ENCODE measurements at places on chromosomes 13 and 19.

DNA sequence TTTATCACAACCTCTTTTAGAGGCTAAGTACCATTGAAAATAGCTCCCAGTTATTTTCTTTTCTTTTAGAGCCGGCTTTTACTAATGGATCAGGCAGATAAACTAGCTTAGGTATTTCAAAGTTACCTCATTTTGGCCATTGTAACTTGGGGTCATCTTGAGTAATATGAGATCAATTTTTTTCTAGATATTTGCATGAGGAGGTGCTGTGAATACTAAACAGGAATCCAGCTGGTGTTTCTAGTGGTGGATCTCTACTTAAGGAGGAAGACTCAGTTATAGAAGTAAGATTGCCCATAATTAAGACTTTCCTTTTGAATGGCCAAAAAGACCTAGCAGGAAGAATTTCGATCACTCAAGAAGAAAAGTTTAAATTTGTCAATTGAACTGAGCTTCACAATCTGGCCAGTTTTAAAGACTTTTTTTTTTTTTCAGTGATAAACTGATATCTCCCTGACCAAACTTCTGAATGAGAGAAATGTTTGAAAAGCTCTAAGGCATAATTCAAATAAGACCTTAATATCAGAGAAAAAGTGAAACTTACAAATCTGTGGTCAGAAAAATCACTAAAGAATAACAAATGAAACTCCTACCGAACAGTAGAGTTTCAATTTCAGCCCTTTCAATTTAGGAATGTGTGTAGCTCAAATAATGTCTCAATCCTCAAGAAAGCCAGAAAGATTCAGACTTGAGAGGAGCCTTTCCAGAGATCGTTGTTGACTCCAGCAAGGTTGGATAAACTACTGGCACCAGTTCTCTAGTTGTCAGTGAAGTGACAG lies 11.6 kb upstream of the NAA16 start:
- no peak for DNase-seq

- no peak for DNase-seq
Observed at GRCh38 chr13:42384265-42384664, 112.3 kb downstream of the AKAP11 start.

GRCh38 chr19:872266-872951 lies 12.9 kb downstream of the CFD start:
- peak; percentile 87 for DNase-seq

- peak; percentile 79 for DNase-seq
Observed at GRCh38 chr19:5961969-5962945, 15.7 kb downstream of the RANBP3 start.

DNA sequence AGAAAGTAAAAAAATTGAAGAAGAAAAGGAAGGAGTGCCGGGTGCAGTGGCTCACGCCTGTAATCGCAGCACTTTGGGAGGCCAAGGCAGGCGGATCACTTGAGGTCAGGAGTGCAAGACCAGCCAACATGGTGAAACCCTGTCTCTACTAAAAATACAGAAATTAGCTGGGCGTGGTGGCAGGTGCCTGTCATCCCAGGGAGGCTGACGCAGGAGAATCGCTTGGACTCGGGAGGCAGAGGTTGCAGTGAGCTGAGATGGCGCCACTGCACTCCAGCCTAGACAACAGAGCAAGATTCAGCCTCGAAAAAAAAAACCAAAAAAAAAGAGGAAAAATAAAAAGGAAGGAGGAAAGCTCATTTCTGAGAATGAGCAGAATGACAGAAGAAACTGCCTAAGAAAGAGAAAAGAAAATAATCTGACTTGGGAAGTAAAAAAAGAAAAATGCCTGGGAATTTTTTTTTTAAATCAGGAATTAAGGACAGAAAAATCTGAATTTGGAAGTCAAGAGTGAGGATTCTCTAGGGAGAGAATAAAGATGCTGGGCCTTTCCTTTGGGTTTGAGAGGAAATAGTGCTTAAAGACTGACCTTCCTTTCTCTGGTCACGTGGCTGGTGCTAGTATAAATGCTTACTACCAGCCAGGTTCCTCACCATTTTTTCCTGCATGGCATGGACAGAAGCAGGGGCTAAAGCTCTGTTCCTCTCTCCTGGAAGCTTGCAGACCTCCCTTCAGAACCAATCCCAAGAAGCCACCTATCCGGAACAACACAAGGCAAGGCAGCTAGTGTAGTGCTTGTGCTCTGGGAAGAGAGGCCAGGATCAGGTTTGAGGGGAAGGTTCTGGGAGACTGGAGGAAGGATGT lies at the start of gene FFAR2:
TSS of gene FFAR2 (plus strand) at position 652 of the 864 bp plus-strand sequence. CDS start 1,458 bp downstream, outside the sequence.
- DNase-seq = no peak
